ENCODE measurements at places on chromosomes 2 and 18.

GRCh38 chr2:51335087-51336058, 303.4 kb upstream of the NRXN1 start:
- DNase-seq, result no peak

GRCh38 chr2:100976645-100977391, 25.3 kb upstream of the RPL31 start:
- DNase-seq, result no peak

GRCh38 chr2:154961676-154962075, 263.2 kb downstream of the KCNJ3 start:
- DNase-seq, result no peak

DNA sequence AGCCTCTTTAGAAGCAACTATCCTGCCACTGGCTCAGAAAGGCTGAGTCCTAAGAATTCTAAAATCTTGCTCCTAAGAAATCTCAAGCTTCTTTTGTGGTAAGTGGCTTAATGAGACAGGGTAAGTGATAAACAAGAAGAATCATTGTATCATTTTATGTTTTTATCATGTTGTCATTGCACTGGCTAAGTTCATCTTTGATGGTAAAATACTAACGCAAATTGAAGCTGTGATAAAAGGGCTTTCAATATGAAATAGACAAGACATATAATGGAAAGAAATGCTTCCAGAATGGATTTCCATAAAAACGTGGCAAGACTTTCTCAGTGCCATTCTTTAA, 21.6 kb upstream of the TTC39C start:
- DNase-seq, result no peak

- DNase-seq, result no peak
Measured at GRCh38 chr2:173226899-173227698, 127.6 kb upstream of the CDCA7 start.

DNA sequence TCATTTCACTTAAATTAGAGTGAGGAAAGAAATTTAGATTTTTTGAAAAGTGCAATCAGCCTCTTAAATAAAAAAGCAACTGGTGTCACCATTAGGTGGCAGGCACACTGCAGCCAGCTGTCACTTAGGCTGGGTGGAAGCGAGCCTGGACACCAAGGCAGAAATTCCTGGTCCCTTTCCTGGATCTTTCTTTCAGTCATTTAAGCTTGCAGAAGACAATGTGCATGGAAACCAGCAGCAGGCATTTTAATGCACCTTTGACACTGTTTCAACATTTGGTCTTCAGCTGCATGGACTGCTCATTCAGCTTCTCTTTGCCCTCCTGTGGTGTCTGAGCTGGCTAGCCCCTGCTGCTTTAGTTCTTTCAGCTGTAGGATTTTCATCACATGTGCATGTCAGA, 61.0 kb downstream of the AQP4 start:
- DNase-seq, result no peak

DNA sequence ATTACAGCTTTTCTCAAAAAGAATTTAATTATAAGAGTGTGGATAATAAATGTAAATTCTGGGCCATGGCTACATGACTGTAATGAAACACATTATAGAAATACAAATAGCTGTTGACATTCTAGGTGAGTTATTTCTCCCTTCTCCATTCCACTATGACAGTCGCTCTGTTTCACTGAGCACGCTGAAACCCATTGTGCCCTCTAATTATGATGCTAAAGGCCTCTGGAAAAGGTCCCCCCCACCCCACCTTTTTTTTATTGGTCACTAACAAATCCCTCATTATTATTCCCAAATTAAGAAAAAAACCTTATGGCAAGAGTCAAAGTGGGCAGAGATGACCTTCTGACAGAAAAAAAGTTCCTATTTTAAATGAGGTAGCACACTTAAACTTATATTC, 285.0 kb upstream of the SIX3 start:
- no peak for DNase-seq

DNA sequence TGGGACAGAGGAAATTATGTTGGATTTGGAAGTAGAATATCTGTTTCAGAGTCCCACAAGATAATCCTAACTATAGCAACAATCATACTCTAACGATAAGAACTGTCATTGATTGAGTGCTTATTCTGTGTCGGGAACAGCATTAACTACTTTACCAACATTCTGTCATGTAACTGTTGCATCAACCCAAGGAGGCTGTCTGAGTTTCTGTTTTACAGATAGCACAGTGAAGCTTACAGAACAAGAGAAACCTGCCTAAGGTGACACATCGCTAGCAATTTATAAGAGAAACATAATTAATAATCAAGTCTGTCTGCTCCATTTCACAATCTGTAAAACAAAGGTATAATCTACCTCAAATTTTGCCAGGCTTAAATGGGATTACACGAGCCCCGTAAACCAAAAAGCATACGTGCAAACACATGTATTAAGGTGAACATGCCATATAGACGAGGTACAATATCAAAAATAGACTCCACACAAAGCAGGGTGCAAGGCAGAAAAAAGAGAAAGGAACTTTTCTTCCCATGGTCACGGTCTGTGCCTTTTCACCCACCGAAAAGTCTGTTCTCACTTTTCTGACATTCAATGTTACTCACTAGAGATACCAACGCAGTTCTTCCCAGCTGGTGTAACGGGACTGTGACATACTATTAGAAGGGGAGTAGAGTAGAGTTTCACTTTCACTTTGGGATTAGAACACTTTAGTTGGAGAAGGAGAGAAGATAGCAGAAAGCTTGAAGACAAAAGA, 37.2 kb upstream of the SLC8A1 start:
- DNase-seq, result peak; percentile 21

- DNase-seq, result no peak
Measured at GRCh38 chr2:215347878-215348277, 36.0 kb downstream of the ATIC start.

- DNase-seq, result no peak
Measured at GRCh38 chr2:9001778-9002177, 1.7 kb downstream of the MBOAT2 start.

DNA sequence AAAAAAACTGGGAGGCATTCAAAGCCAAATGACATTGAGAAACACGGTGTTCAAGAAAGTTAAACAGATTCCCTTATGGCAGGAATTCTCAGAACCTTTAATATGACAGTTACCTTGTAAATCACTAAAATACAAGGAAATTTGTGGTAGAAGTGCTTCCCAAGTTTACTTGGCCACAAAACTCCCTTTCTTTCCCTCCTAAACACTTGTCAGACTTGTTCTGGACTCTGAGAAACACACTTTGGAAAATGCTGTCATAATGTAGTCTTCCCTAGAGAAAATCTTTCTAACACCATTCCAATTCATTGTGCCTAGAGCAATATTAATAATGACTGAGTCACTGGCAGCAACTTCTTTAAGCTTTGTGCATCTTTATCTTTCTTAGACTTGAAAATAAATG, 140.4 kb downstream of the ANKRD44 start:
- DNase-seq, result no peak

DNA sequence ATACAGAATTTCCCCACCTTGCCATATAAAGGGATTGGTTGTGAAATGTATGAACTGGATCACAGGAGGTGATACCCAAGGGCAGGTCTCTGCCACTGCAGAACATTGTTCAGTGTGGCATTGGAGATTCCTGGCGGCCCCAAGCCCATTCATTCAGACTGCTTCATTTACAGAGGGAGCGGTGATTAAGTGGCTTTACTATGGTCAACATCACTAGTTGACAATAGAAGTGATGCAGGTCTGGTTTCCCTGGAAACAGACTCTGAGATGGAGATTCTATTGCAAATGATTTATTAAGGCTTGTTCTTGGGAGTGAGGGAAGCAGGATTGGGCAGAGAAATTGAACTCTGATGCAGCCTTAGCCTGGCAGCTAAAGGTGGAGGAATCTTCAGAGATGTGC, 62.4 kb downstream of the ZDBF2 start:
- no peak for DNase-seq

DNA sequence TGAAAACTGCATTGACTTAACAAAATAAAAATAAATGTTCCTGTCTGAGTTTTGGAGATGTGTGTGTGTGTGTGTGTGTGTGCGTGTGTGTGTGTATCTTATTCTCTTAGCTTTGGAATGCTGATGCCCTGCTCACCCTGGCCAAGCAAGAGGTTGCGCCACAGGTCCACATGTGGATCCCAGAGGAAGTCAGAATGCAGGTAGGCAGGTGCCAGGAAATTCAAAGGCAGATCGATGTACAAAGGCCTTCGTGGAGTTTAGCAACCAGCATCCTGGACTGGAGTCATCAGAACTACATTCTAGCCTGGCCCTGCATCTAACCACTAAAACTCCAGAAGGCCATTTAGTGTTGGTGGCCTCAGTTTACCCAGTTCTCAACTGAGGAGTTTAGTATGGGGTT, 12.4 kb downstream of the G6PC2 start:
- DNase-seq, result no peak

GRCh38 chr2:74427551-74427950, 6.0 kb downstream of the WDR54 start:
- no peak for DNase-seq

DNA sequence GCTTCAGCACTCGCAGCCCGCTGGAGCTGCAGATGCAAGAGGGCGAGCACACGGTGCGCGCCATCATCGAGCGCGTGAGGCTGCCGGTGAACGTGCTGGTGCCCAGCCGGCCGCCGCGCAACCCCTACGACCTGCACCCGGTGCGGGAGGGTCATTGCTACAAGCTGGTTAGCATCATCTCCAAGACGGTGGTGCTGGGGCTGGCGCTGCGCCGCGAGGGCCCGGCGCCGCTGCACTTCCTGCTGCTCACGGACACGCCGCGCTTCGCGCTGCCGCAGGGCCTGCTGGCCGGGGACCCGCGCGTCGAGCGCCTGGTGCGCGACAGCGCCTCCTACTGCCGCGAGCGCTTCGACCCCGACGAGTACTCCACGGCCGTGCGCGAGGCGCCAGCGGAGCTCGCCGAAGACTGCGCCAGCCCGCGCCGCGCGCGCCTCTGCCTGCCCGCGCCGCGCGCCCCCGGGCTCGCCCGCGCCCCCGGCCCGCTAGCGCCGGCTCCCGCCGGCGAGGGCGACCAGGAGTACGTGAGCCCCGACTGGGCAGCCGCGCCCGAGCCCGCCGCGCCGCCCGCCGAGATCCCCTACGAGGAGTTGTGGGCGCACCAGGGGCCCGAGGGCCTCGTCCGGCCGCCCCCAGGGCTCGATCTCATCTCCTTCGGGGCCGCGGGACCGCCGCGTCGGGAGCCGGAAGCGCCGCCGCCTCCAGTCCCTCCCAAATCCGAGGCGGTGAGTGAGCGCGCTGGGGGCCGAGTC, 11.8 kb downstream of the GAREM2 start:
- peak; percentile 90 for DNase-seq

DNA sequence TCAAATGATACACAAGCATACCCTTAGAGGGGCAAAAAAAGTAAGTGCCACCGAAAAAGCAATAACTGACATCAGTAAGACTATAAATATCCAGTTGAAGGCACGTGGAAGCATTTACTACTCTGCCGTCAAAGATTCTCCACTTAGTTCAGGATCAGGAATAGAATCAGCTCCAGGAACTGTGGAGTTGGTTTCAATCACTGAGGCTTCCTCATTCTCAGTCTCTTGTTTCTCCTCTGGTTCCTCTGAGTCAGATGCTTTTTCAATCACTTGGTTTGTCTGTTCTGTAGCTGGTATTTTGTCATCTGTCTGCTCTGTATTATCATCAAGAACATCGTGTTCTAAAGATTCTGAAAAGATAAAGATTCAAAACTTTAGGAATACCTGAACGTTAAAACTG, 72.2 kb downstream of the LNPK start:
- DNase-seq, result no peak

DNA sequence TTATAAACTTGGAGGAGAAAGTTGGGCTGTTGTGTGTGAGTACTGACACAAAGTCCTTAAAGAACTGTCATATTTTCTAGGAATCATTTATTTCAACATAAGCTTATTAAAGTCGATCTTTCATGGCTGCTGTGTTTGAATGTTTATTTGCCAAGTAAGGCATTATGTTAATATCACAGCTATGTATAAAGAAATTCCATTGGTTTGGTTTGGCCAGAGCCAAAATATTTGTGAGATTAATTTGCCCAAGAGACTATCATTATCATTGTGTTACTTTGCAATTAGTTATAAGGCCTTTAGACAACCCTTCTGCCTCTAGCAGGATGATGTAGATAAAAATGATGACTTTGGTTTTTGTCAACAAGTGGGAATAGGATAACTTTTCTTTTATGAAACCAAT, 240.6 kb upstream of the NT5C1B start:
- no peak for DNase-seq

DNA sequence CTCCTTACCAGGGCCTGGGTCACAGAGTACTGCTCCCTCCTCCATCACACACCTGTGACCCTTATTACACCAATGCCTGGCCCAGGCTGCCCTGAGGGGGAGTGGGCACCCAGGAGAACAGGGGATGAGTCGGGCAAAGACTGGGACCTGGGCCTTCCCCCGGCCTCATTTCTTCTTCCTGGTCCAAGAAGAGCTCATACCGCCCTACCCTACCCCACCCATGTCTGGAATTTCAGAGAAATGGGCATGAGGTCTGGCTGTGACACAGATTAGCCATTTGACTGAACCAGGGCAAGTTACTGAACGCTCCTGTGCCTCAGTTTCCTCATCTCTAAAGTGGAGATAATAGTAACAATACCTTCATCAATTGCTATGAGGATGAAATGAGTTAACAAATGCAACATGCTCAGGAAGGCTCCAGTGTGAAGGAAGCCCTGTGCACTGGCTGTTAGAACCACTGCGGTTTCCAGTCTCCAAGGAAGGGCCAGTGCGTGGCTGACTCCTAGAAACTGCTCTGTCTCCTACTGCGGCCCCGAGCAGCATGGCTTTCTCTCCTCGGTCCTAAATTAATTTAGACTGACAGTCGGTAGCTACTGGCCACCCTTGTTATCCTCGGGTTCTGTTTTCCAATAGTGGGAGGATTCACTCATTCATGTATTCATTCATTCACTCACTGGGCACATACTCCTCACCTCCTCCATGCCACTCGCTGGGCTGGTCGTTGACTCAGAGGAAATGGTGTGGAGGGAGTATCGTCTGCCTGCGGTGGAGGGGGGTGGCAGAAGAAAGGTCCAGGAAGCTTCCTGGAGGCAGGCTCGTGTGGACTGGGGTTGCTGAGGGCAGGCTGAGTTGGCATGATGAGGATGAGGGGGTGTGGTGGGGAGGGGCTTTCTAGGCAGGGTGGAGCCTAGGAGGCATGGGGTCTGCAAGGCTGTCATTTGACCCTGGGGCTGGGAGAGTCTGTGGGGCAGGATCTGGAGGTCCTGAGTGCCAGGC, 175.6 kb downstream of the GLI2 start:
- DNase-seq, result no peak

DNA sequence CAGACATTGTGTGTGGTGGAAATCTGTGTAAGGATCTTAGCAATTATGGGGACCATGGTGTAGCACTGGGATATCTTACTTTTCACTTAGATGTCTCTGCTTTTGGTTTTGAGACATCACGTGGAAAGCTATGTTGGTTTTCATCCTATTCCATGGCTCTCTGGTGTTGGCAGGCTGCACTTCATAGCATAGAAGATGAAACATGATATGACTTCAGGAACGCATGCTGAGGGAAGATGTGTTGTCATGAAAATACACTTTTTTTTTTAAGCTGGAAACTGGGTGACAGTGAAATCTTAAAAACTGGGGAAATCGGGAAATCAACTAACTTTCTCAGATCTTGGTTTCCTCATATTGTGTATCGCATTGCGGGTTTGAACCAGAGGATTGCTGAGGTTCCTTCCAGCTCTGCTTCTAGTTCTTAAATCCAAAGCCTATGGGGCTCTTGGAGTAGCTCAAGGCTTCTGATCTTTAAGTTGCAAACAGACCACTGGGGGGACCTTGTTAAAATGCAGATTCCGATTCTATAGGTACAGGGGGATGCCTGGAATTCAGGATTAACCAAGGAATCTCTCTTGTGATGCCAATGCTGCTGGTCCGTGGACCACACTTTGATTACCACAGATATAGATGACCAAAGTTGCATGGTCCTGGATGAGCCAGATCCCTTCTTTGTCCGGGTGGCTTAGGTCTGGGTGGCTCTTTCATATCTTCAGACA, 160.7 kb downstream of the SH3RF3 start:
- no peak for DNase-seq

Measured in activated CD8-positive, alpha-beta T cell treated with anti-CD3 and anti-CD28 coated beads, Interleukin-2, amount 10 ng/mL, durations not matched to agents 7 days and 5 days (primary cell).